Epithelial cell of umbilical artery (primary cell): ENCODE measurements at places on chromosomes 1 and 21. TPM values are rescaled to one million over a fixed set of nuclear protein-coding genes. Genes with fewer than 3 reads are reported as not detected.

SLC9C2 gene
- total RNA-seq = 0.32 TPM in 1 of 2 replicates, not detected in the other

KLHDC9 gene
- 0.65 and 2.9 TPM in 2 replicates for total RNA-seq

ACOT11 gene
- total RNA-seq = 3.6 and 3.9 TPM in 2 replicates

ITLN2 gene
- not detected in 2 replicates for total RNA-seq

FBXO2 gene
- total RNA-seq = 0.32 and 0.91 TPM in 2 replicates

TAS1R1 gene
- not detected in 2 replicates for total RNA-seq

ATF6 gene
- total RNA-seq = 41.3 and 41.5 TPM in 2 replicates

FNBP1L gene
- total RNA-seq = 41.6 and 47.1 TPM in 2 replicates

OMA1 gene
- total RNA-seq = 12.3 and 20.7 TPM in 2 replicates

OR14I1 gene
- total RNA-seq = not detected in 2 replicates

SRP9 gene
- 303 and 378 TPM in 2 replicates for total RNA-seq

ANXA9 gene
- total RNA-seq = not detected in 2 replicates

CHRM3 gene
- total RNA-seq = not detected in 2 replicates

AVPR1B gene
- total RNA-seq = not detected in 2 replicates

EEIG2 gene
- 7.1 and 7.5 TPM in 2 replicates for total RNA-seq

IL24 gene
- 0.15 TPM in 1 of 2 replicates, not detected in the other for total RNA-seq
